ENCODE measurements at places on chromosomes 6 and 20.

GRCh38 chr6:34476921-34477320 lies 11.0 kb downstream of the PACSIN1 start:
- DNase-seq: no peak

DNA sequence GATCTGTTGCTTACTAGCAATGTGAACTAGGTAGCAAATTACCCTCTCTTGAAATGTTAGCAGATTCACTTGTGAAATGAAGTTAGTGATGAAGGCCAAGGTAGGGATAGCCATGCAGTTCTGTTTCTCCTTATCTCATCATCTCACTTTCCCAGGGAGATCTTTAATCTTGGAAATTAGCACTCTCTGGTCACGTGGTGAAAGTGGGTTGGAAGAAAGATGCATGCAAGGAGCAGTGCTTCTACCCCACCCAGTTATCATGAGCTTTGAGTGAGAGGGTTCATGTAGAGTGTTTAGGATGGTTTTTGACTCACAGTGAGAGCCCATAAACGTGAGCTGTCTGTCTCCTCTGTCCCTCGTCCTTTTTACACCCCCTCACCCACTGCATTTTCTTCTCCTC lies 346.3 kb downstream of the QKI start:
- no peak for DNase-seq

DNA sequence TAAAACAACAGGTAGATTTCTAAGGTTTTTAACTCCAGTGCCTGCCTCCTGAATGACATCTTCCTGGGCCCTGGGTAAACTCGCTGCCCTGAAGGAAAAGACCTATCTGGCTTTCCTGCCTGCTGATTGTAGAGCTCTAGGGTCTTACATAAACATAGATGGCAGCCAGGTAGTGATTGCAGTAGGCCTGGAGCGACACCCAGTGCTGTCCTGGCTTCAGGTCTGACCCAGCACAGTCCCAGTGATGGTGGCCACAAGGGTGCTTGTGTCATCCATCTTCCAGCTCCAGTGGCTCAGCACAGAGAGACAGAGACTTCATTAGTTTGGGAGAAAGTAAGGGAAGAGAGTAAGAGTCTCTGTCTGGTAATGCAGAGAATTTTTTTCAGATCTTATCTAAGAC lies 542.9 kb upstream of the IMPG1 start:
- no peak for DNase-seq

DNA sequence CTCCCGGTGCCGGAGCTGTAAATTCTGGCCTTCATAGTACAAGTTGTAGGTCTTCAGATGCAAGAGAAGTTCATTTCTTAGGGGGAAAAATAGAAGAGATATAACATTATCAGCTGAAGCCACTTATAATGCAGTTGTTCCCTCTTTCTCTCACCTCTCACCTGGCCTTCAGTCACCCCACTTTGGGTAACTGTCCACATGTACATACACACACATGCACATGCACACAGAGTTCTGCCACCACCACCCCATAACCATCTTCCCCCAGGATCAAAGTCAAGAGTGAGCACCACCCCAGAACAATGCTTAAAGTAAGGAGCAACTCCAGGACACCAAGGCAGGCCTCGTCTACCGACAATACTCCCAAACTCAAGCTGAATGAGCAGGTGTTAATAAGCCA lies 76.3 kb downstream of the PRND start:
- DNase-seq: no peak

DNA sequence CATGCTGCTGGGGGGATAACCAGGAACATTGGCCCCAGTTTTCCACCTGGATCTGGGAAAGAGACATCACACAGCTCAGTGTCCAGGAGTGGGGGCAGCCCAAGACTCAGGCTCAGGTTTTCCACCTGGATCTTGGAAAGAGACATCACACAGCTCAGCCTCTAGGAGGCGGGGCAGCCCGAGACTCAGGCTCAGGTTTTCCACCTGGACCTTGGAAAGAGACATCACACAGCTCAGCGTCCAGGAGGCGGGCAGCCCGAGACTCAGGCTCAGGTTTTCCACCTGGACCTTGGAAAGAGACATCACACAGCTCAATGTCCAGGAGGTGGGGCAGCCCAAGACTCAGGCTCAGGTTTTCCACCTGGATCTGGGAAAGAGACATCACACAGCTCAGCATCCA lies 361.6 kb downstream of the THBS2 start:
- DNase-seq: no peak

GRCh38 chr6:47729019-47729418 lies 30.6 kb downstream of the ADGRF4 start:
- no peak for DNase-seq

DNA sequence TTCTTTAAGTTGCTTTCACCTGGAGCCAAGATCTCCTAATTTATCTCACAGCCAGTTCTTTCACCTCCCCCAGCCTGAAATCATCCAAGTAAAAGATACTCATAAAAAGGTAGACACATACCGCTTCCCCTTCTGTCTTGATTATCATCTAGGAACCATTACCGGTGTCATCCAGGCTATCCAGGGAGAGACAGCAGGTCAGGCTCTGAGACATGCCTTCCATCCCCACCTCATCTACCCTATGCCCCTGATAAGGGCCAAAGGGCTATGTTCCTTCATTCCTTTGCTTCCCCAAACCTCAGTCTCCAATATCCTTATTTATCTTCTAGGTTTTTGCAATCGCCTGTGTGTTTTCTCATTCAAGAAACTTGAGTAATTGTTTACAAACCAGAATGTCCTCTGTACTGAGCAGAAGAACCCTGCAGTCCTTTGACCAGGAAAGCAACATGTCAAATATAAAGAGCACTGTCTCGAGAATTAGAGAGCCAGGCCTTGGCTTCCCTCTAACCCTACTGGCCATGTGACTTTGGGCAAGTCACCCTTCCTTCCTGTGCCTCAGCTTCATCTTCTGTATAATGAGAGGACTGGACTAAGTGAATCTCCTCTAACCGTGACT lies 41.0 kb downstream of the TNFRSF21 start:
- DNase-seq: no peak

DNA sequence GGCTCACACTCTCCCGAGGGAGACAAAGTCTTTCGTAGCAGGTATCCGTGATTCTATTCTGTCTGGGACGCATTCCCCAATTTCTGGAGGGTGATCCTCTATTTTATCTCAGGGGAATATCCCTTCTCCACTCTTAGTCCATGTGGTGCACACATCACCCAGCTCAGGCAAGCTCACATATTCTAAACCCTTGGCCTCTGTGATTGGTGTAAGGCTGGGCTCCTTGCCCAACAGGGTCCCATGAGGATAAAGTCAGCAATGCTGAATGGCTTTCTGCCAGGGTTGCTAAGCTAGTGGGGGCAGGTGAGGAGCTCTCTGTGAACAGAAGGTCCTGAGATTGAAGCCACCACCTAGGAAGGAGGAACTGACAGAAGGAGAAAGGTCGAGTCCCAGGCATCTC lies 137.2 kb downstream of the CDH26 start:
- no peak for DNase-seq

- no peak for DNase-seq
Measured at GRCh38 chr20:57451431-57451794, 60.2 kb downstream of the RBM38 start.

DNA sequence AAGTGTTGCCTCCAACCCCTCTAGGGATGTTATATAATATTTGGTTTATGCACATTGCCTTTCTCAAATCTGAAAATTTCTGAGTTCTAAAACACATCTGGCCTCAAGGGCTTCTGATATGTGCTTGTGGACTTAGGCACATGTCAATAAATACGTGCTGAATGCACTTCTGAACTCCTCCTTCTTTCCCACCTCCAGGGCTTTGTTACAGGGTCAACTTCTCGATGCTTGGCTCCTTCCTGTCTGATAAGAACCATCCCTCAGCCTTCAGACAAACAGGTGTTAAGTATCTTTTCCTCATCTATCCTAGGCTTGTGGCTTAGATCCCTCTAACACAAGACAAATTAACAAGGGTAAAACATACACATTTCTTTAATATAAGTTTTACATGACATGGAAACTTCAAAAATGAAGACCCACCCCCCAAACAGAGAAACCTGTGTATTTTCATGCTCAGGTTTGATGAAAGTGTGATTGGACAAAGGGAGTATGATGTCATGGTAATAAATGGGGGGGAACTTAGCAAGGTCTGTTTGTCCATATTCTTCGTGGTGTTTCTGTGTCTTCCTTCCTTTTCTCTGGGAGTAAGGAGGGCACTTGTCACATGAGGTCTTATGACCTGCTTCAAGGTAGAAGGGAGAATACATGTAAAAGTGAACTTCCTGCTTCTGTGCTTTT lies 326.9 kb downstream of the CD83 start:
- DNase-seq: no peak

DNA sequence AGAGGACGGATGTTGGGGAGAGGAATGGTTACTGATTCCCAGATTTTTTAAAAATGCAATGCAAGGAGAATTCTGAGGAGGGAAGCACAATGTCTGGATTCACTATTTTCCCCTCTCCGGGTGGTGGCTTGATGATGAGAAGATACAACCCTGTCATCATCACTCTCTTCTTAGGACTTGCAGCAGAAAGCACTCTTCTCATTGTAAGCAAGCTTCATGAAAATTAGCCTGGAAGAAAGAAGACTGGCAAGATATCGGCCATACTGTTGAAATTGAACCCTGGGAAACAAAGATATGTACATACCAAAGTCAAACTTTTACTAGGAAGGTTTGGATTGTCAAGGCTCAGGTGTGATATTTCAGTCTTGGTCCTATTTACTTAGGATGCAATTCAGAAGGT lies 195.7 kb downstream of the EDN1 start:
- DNase-seq: no peak

- no peak for DNase-seq
Measured at GRCh38 chr20:63941282-63942081, 14.7 kb downstream of the UCKL1 start.
